ENCODE measurements at places on chromosomes 3 and 15.

DNA sequence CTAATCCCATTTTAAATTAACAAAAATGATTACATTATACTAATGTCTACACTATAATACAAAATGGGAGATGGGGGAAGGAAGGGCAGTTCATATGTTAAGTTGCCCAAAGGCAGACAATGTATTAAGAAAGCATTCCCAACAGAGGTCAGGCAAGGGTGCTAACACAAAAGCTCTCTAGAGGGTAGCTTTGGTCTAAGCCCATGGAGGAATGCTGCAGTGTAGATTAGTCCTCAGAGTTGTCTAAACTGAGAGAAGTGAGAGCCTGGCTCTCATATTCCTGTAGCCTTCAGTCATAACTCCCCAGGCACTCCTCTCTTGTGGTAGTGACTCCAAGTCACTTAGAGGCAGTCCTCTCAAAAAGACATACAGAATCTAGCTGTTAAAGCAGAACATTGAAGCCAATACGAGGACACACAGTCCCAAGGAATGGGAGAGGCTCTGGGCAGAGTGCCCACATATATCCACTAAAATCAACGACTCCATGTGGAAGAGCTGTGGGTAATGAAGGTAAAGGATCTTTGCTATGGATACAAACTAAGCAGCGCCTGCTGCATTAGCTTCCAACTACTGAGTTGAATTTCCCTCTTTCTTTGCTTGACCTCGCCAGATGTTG, 14.5 kb downstream of the NEK10 start:
- no peak for DNase-seq

DNA sequence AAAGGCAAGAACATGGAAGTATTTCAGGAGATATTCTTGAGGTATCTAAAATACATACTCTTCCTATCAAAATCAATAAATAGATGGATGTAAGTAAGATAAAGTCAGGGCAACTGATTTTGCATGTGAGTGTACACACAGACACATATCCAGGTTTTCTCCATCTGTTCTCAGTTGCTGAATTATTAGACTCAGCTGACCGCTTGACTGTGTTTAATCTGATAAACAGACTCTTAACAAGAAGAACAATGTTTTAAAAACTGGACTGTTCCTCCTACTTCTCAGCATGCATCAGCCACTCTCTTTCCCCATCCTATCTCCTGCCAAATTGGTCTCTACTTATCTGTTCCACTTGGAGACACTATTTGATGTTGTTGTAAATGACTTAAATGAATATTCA, 73.5 kb downstream of the GOLGA8G start:
- DNase-seq: no peak

GRCh38 chr3:111594205-111594604, 941 bp downstream of the ZBED2 start:
- no peak for DNase-seq

- no peak for DNase-seq
These were observed 60.9 kb upstream of the EIF1B start for GRCh38 chr3:40248591-40248990.

DNA sequence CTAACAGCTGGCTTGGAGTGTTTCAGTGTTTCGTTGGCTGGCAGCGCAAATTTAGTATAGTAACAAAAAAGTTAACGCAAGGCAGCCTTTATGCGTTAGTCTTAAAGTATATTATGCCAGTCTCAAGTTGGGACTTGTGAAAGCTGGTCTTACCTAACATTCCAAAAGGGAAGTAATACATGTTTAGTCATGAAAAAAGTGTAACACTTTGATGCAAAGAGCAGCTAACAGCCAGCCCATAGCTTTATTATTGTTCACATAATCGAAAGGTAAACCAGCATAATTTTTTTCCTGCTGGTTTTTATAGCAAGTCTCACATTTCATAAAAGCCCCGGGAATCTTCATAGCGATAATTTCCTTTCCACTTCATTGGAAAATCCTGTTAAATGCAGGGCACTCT, 2.4 kb upstream of the GPR87 start:
- no peak for DNase-seq

DNA sequence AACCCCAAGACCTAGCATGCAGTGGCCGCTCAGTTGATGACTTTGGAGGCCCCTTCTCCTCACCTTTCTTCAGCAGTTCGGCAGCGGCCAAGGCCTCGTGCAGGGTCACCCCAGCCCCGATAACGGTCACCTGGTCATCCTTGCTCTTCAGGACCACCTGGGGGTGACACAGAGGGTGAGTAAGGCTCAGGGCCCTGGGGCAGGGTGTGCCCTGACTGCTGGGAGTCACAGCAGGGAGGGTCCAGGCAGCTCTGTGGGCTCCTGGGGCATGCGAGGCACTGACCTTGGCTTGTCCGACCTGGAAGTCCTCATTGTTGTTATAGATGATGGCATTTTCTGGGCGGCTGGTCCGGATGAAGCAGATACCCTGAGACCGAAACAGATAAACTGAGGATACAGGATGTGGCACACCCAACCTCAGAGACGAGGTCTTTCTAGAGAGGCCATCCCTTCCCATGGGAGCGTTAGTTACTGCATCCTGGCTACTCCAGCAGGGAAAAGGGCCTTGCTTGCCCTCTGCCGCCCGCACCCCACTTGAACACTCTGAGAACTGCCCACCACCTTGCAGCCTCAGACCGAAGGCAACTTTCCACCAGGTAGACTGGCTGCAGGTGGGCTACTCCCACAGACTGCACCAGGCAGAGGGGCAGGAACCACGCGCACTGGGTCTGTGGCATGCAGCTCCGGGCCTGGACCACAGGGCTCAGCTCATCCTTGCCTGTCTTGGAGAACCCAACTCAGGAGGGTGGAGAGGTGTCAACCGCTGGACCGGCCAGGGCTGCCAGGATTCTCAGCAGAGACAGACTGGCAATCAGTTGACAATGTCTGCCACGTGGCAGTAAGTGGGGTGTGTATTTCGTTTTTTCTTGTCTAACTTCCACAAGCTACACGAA, 27.6 kb downstream of the TKT start:
- no peak for DNase-seq

DNA sequence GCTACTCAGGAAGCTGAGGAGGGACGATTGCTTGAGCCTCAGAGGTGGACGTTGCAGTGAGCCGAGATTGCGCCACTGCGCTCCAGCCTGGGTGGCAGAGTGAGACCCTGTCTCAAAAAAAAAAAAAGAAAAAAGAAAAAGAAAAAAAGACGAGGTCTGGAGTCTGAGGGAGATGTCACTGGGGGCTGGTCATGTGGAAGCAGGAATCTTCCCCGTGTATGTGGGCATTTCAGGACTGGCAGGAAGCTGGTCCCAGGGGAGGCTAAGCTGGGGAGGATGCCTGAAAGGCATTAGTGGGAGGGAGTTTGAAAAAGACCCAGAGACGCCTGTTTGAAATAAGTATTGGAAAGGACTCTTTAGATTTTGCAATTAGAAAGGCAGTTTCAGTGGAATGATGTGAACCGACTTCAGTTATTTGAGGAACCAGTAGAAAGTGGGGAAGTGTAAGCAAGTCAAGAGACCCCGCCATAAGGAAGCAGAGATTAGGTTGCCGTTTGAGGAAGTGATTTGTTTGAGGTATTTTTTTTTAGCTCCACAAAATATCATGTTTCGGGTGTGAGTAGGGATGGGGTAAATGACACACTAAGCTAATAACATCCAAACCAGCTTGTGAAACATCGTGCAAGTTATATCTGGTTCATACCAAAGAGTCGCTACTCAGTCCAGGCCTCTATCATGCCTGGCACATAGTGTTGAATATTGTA, 55.5 kb downstream of the ST6GAL1 start:
- no peak for DNase-seq

- DNase-seq: no peak
These were observed 371.2 kb upstream of the WNT5A start for GRCh38 chr3:55858302-55858701.

Measured in naive thymus-derived CD8-positive, alpha-beta T cell (primary cell).